ENCODE measurements at places on chromosomes 1 and 21.

GRCh38 chr1:36142121-36142520, 7.2 kb downstream of the TRAPPC3 start:
- DNase-seq: no peak

- peak; percentile 77 for DNase-seq
Measured at GRCh38 chr1:40450495-40451237, 390 bp downstream of the ZFP69B start.

DNA sequence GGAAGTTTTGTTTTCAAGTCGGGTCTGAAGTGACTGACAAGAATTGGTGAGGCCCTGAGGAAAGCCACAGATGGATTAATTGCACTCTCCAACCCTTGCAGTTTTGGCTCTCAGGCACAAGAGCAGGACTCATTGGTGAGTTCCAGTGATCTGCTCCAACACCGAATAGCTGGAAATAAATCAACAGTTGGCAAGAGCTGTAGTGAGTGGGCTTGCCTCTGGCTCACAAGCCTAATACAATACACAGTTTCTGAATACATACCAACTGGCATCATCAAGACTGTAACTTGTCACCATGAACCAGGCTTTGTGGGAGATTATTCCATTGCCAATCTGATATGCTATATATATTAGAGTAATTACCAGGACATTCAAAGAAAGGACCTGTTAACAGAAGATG, 131.6 kb downstream of the GRIK1 start:
- DNase-seq: no peak

DNA sequence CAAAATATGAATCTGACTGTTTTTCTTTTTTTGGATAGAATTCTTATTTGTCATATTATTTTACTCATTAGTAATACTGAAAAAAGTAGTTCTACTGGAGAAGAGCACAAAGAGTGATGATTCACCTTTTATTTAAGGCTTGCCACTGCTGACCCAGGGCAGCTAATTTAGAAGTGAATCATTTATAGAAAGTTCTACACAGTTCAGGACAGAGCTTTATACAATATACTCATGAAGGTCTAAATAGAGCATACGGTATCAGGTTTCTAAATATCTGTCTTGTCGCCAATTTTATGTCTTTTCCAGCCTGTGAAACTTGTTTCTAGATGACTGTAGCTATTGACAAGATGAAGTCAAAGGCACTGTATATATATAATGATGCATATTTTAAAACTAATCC, 25.0 kb downstream of the GIPC2 start:
- no peak for DNase-seq

DNA sequence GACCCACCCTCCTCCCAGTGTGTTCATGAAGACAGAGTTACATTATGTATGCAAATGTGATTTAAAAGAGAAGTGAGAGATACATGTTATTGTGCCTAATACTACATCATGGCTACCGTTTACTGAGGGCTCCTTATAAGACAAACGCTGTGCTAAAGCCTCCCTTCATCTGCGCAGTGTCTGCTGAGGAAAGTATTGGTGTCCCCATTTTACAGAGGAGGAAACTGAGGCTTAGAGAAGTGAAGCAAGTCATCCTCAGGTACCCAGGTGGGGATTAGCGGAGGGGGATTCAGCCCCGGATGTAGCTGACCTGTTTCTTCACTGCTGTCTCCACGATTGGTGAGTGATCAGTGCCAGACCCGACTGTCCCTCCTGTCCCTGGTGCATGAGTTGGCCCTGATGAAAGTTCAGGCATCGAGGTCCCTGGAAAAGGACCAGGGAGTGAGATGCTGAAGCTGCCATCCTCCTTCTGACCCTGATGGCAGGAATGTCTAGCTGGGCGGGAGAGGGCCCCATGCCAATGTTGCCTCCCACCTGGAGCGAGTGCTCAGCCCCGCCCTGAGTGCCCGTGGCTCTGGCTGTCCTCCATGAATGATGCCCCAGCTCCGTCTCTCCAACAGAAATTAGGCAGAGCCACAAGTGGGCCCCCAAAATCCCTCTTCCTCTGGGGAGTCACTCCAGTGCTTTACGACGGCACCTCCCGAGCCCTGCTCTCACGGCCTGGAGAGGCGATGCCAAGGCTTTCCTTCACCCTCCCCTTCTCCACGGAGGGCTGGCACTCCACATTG, 204.7 kb downstream of the KAZN start:
- DNase-seq: no peak

DNA sequence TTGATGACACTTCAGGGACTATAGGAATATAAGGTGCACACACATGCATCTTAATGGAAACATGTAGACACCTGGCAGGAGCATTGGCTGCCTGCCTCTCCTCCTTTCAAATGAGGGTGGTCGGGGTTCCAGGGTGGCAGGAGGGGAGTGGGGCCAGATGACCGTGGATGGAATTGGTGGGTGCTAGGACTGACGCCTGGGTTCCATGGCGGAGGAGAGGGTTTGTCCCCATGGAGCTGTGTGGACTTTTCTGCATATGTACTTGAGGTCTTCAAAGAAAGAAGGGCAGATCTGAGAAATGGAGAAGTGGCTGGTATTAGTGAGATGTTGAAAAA, 7.7 kb downstream of the PRRX1 start:
- DNase-seq: no peak

DNA sequence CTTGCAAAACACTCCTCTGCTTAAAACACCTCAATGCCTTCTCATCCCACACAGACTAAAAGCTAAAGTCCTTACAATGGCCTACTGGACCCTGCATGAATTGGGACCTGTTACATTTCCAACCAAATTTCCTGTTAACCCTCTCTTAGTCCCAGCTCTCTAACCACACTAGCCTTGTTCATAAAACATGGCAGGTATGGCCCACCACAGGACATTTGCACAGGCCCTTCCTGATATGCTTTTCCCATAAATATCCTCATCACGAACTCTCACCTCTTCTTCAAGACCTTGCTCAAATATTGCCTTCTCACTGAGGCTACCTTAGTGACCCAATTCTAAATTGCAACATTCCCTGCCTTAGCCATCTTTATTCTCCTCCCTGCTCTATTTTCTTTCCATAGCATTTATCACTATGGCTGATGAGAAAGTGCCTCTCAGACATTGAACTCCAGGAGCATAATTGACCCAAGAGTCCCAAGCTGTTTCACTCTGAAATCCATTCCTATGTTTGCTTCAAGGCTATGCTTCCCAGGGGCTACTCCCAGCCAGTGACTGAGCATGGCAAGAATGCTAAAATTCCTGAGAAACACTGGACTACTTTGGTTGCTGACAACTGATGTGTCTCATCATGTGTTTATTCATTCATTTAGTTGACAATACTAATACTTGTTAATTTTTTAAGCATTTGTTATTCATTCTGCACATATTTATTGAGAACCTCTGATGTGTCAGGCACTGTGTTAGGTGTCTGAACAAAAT, 2.7 kb upstream of the PALMD start:
- no peak for DNase-seq

GRCh38 chr1:62687421-62687902, 724 bp downstream of the DOCK7 start:
- peak; percentile 67 for DNase-seq

DNA sequence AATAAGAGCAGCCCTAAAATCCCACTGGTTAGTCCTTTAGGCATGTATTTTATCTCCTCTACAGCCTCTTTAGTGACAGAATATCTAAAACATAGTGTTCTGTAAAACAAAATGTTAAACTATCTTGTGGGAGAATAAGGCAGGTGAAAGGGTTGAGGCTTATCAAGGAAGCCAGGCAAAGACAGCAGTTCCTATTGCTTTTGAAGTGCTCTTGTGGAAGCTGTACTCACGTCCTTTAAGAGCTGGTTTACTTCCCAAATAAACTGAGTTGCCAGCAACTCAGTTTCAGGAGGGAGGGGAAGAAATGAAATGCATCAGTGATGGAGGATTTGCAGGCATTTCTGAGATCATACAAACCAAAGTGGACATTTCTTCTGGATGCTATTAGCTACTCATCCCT, 529.6 kb upstream of the ZRANB2 start:
- no peak for DNase-seq

GRCh38 chr21:46254208-46254975, 25.8 kb upstream of the LSS start:
- DNase-seq: no peak

DNA sequence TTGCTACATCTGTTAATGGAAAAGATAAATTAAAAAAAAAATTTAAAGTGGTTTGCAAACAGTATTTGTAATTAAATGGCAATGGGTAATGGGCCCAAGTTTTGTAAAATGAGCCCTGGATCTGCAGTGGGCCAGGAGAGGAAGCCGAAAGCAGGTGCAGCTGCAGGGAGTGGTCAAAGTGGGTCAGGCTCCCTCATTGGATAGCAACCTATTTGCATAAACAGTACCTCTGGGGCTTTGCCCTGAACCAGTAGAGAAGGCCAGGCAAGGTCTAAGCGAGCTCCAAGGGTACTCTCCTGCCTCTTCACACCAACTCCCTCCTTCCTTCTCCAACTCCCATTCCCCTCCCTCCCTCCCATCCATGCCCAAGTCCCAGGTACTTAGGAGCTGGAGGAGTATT, 138.9 kb downstream of the HMGB4 start:
- no peak for DNase-seq

DNA sequence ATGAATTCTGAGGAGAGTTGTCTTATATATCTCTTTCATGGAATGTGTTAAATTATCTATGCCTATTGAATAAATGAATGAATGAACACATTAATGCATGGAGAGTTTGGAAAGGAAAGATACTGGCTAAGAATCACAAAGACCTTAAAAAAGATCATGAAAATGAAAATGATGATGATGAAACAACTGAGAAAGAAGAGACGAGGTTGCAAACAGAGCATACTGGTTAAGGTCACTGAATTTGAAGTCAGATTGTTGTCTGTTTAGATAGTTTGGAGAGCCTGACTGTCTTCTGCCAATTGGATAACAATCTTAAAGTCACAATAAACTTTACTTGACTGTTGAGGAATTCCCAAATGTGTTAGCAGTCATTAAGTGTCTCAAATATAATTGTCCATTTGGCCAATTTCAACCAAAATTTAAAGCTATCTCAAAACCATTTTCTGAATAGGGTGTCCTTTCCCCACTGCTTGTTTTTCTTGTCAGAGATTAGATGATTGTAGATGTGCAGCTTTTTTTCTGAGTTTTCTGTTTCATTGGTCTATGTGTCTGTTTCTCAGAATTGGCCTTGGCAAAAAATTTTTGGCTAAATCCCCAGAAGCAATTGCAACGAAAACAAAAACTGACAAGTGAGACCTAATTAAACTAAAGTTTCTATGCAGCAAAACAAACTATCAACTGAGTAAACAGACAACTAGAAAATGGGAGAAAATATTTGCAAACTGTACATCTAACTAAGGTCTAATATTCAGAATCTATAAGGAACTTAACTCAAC, 132.2 kb downstream of the PTGER3 start:
- DNase-seq: no peak

- DNase-seq: no peak
Measured at GRCh38 chr1:85330214-85330631, 53.8 kb upstream of the BCL10 start.

DNA sequence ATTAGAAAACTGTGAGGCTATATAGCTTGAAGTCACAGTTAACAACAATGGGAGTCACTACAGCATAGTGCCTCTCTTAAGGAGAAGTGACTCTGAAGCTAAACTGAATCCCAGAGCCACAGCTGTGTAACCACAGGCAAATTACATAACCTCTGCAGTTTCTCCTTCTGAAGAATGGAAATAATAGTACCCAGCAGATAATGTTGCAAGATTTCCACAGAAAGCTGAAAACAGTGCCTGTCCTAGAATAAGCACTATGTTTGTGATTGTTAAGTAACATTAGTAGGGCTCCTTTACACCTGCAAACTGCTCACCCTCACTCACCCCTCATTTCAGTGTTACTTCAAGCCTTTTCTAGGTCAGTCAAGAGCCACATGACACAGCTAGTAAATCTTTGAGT, 886.7 kb downstream of the PLA2G4A start:
- DNase-seq: no peak

- no peak for DNase-seq
Measured at GRCh38 chr1:29643838-29644440, 407.6 kb downstream of the PTPRU start.

DNA sequence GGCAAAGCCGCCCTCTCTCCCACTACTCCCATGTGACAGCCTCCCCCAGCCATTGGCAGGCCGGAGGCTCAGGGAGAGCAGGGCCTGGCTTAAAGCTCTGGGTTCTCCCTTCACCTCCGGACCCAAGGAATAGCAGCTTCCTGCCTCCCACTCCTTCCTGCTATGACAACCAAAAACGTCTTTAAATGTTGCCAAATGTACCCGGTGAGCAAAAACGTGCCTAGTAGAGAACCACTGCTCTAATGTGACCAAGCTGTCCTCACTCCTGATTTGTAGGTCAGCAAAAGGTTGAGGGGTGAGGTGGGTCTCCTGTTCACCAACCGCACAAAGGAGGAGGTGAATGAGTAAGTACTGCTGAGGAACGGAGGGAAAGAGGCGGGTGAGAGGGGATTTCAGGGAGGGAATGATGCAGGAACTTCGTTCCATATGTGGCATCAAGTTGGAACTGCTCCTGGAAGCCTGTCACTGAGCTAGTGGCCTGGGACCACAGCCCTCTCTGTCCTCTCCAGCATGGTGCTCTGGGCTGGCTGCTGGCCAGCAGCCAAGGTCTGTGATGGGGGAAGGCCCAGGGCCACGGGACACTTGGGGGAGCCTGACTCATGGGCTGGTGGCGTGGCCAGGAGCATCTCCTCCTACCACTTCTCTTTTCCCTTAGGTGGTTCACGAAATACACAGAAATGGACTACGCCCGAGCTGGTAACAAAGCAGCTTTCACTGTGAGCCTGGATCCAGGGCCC, 5.7 kb downstream of the MRTO4 start:
- DNase-seq: peak; percentile 28

DNA sequence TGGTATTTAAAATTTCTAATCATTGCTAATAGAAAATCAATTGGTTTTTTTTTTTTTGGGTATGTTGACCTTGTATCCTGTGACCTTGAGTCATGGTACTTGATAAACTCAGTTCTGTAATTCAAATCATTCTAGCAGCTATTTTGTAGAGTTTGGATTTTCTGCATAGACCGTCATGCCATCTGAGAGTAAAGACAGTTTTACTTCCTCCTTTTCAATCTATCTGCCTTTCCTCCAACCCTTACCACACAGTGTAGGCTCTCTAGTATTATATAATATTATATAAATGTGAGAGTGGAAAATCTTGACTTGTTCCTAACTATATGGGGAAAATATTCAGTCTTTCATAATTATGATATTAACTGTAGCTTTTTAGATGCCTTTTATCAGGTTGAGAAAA, 7.0 kb downstream of the TDRD5 start:
- DNase-seq: no peak

- no peak for DNase-seq
Measured at GRCh38 chr1:45507893-45508292, 7.8 kb downstream of the MMACHC start.

DNA sequence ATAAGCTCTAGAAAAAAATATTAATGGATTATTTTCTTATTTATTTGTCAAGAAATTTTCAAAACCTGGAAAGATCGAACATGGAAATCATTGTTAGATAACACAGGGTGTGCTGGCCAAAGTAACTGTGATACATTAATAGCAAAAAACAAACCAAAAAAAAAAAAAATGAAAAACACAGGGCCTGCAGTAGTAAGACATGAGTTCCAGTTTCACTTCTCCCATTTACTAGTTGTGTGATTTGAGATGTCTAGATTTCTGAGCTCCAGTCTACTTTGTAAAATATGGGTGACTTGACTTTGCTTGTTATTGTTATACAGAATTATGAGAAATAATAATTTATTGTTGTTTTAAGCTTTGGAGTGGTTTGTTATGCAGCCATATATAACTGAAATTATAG, 13.6 kb downstream of the FAM177B start:
- DNase-seq: no peak

Data from erythroblast (primary cell).